ENCODE measurements at places on chromosomes 12 and 14. TPM values are rescaled to one million over a fixed set of nuclear protein-coding genes. Genes with fewer than 3 reads are reported as not detected.
A peak's percentile ranks its signal among the peaks of the same experiment; 100 is the strongest.

DNA sequence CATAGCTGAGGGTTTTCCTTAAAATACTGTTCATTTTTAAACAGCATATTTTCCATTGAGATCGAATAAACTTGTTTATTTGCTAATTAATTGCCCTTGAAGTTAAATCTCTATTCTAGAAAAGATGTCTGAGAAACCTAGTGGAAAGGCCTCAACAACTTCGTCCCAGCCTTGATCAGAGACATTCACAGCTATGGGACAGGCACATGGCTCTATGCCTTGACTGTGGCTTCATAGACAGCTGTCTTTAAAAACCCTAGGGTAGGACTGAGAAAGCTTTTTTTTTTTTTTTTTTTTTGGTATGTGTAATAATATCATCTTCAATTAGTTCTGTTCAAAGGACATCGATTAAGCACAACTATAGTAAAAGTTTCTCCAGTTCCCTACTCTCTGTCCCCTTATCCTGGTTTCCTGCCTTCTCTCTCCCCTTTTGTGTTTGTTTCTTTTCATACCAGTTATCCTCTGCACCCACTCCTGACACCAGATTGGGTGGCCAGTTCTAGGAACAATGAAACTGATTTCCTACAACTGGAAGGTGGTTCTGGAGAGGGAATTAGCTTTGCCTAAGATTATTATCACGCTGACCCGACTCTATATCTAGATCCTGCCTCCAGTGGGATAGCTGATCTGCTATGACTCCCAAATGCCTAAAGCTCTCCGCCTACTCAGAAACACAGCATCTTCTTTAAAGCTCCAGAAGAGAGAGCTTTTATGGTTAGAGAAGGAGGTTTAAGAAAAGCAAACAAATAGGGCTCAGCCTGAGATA, 20.3 kb downstream of the SOCS2 start:
- no peak for ATAC-seq
- peak overlapping the region; percentile 94 for H3K4me3 ChIP-seq
- H3K27ac ChIP-seq, result no peak overlapping the region
- H3K27me3 ChIP-seq, result peaks cover 11% of the 10 kb centered on the region
- H3K4me1 ChIP-seq, result peaks cover 20% of the 10 kb centered on the region

DNA sequence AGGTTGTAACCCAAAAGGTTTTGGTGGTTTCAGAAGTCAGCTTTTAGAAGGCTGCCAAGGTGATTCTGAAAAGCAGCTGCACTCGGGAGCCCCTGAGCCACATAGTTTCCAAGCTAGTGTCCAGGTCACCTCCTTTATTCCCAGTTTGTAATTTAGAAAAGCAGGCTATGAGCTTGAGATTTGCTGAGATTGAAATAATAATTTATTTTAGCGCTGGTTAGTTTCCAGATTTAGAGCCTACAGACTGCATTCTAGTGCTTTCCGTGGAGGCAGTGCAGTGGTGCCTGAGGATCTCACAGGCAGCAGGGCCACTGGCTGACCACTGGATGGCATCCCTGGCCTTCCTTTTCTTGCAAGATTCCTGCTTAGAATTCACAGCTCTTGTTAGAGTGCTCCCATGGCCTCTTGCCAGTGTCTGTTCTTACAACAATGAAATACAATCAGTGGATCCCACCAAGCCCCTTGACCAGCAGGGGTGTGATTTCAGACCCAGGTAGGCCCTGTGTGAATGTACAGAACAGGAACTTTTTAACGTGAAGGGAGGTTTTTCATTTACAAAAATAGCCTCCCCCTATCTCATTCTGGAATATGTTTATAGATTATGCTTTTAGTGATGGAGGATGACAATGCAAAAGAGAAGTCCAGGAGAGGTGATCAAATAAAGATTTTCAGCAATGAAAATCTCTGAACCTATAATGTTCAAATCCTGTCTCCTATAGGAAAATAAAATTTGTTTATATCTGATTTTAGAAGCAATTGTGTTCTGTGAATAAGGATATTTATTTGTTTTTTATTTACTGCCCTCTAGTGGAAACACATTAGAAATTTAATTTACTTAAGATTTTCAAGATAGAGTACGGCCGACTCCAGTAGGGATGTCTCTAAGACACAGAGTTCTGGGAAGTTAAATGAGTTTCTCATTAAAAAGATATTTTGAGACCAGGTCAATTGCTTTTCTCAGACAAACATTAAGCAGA, 362.1 kb upstream of the STXBP6 start:
- no peak for ATAC-seq
- H3K4me3 ChIP-seq, result no peak overlapping the region
- H3K27ac ChIP-seq, result no peak overlapping the region

GRCh38 chr14:103905842-103906456, 22.3 kb upstream of the TDRD9 start:
- peaks cover 3% of the 10 kb centered on the region for H3K27me3 ChIP-seq
- no peak for ATAC-seq
- no peak overlapping the region for H3K27ac ChIP-seq
- H3K4me3 ChIP-seq, result no peak overlapping the region

- ATAC-seq, result no peak
- H3K4me3 ChIP-seq, result no peak overlapping the region
These were observed 354.0 kb downstream of the ETNK1 start for GRCh38 chr12:22978962-22979361.

- no peaks in the 10 kb centered on the region for H3K27me3 ChIP-seq
- H3K27ac ChIP-seq, result peak overlapping the region; percentile 91
- peaks cover 31% of the 10 kb centered on the region for H3K4me1 ChIP-seq
- peaks cover 39% of the 10 kb centered on the region for H3K36me3 ChIP-seq
These were observed 100.3 kb downstream of the ESR2 start for GRCh38 chr14:64193821-64194220.

- H3K4me3 ChIP-seq, result no peak overlapping the region
- H3K36me3 ChIP-seq, result no peaks in the 10 kb centered on the region
- ATAC-seq, result peak; percentile 37
- peaks cover 11% of the 10 kb centered on the region for H3K27me3 ChIP-seq
These were observed 33.7 kb downstream of the PAH start for GRCh38 chr12:102883204-102883799.

GRCh38 chr12:57175428-57176138, 28.2 kb upstream of the LRP1-AS start:
- no peaks in the 10 kb centered on the region for H3K36me3 ChIP-seq
- no peaks in the 10 kb centered on the region for H3K27me3 ChIP-seq
- peaks cover 4% of the 10 kb centered on the region for H3K4me1 ChIP-seq
- peak; percentile 46 for ATAC-seq
- H3K4me3 ChIP-seq, result no peak overlapping the region

DNA sequence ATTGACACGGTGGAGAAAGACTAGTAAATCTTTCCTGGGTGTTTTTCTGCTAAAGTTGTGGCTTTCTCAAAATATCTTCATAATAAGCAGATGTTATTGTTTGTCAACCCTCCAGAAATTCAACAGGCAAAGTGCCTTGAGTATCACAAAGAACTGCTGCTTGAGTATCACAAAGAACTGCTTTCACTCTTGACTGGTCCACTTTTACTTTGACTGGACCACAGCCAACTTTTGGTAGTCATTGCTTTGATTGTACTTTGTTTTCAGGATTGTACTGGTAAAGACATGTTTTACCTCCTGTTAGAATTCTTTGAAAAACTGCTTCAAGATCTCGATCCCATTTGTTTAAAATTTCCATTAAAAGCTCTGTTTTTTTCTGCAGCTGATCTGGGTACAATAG, 62.6 kb downstream of the PDZRN4 start:
- H3K27ac ChIP-seq, result no peak overlapping the region
- H3K27me3 ChIP-seq, result peaks cover 11% of the 10 kb centered on the region
- H3K4me3 ChIP-seq, result no peak overlapping the region
- no peak for ATAC-seq
- H3K36me3 ChIP-seq, result no peaks in the 10 kb centered on the region

GRCh38 chr12:52438305-52439301, 4.4 kb upstream of the KRT75 start:
- peaks cover 32% of the 10 kb centered on the region for H3K27me3 ChIP-seq
- no peak overlapping the region for H3K27ac ChIP-seq
- no peak for ATAC-seq

DNA sequence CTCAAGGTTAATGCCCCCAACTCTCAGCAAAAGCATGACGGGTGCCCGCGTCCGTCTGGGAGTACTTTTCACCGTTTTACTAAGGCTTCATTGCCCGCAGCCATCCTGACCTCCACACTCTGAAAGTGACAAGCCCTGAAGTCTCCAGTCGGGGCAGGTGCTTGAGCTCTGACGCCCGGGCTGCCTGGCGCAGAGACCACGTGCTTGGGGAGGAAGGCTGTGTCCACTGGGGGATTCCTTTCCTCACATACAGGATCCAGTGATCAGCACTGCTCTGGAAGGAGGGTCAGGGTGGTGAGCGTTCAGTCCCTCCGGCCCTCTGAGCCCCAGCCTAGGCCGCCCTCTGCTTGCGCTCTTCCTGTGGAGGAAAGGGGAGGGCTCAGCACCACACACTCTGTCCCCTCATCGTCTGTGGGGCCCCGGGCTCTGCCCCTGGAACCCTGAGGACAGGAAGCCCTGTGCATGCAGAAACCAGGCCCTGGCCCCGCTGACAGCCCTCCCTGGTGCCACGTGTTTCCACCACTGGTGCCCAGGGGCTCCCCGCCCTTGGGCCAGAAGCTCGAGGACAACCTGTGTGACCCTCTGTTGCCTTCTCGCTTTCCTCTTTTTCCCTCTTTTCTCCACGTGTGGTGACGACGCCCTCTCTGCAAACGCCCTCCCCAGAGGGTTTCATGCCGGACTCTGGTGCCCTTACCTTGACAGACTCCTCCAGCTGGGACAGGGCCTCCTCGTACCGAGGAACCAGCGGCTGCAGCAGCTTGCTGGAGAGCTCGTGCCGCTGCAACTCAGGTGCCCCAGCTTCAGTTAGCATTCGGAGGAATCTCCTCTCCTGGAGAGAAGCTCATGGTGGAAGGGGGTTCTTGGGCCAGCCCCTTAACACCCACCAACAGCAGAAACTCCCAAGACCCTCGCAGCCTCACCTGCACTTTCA, 4.9 kb downstream of the DDX51 start:
- H3K4me3 ChIP-seq, result no peak overlapping the region
- no peak for ATAC-seq
- H3K27me3 ChIP-seq, result no peaks in the 10 kb centered on the region
- H3K4me1 ChIP-seq, result no peaks in the 10 kb centered on the region
- peaks cover 38% of the 10 kb centered on the region for H3K36me3 ChIP-seq

DNA sequence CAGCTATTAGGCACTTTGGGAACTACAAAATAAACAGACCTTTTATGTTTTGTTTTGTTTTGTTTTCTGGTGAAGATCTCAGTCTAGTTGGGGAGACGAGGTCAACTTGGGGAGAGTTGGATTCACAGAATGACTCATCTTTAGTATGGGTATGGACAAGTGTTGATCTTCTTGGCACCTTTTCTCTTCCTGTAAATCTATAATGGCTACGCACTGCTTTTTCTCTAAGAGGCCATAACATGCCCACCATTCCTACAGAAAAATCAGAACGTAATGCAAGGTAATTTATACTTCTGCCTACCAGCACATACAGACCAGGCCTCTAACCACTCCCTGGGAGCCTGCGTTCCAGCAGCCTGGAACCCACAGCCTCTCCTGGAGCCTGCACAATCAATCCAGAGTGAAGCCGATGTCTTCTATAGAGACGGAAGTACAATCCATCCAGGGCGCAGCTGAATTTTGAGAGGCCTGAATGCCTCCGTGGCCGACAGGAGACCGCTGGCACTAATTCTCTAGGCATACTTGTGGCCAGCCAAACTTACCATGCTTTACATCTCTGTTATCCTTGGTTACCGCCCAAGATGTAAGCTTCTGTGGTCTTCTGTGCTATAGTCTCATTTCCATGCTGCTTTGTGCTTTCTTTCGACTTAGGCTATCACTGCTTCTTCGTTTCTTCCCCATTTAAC, 717 bp downstream of the PPHLN1 start:
- ATAC-seq, result peak; percentile 55
- no peaks in the 10 kb centered on the region for H3K27me3 ChIP-seq
- H3K4me3 ChIP-seq, result peak overlapping the region; percentile 96

DNA sequence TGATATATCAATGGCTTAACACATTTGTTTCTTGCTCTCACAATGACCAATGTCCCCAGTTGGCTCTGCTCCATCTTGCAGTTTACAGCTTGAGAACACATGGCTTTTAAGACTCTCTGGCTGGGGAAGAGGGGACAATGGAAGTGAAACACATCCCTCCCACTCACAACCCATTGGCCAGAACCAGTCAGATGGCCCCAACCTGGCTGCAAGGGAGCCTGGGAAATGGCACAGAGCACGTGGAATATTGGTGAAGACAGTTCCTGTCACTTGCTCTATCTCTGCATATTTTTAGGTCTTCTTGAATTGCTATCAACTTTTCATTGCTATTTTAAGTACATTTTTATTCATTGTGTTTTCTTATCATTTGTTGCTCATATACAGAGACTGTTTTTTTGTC, 345.4 kb downstream of the MED13L start:
- H3K36me3 ChIP-seq, result no peaks in the 10 kb centered on the region
- no peaks in the 10 kb centered on the region for H3K4me1 ChIP-seq
- no peak for ATAC-seq
- H3K27me3 ChIP-seq, result peaks cover 4% of the 10 kb centered on the region
- no peak overlapping the region for H3K27ac ChIP-seq

DNA sequence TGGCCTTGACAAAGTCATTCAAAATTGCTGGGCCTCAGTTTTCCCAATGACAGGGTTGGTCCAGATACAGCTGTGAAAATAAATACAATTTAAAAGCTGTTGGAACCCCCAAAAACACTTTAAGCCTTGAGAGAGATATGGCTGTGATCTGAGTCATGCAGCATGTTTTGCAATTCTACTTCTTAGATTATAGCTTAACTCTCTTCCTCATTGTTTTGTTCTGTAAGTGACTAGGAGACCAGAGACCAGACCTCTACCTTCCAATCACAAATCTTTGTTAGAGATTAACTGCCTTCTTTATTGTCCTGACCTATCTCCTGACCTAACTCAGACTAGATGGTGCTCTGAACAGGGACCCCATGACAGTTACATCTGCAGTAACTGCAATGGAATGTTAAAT, 198.1 kb downstream of the STXBP6 start:
- ATAC-seq, result no peak
- H3K36me3 ChIP-seq, result no peaks in the 10 kb centered on the region
- H3K4me3 ChIP-seq, result no peak overlapping the region
- H3K27ac ChIP-seq, result no peak overlapping the region
- H3K4me1 ChIP-seq, result no peaks in the 10 kb centered on the region
- H3K27me3 ChIP-seq, result peaks cover 20% of the 10 kb centered on the region

GRCh38 chr14:72243309-72244293, 311.4 kb downstream of the RGS6 start:
- H3K36me3 ChIP-seq, result no peaks in the 10 kb centered on the region
- no peaks in the 10 kb centered on the region for H3K4me1 ChIP-seq
- H3K27me3 ChIP-seq, result peaks cover 40% of the 10 kb centered on the region
- H3K4me3 ChIP-seq, result no peak overlapping the region

- peaks cover under 1% of the 10 kb centered on the region for H3K27me3 ChIP-seq
- no peaks in the 10 kb centered on the region for H3K36me3 ChIP-seq
- peak overlapping the region; percentile 33 for H3K4me3 ChIP-seq
- peaks cover 10% of the 10 kb centered on the region for H3K4me1 ChIP-seq
- no peak overlapping the region for H3K27ac ChIP-seq
These were observed 6.0 kb upstream of the STK38L start for GRCh38 chr12:27237790-27238771.

The PZP gene
- total RNA-seq, result not detected

The KRT82 gene
- total RNA-seq, result not detected

The SUDS3 gene
- total RNA-seq, result 24.2 TPM

The DPPA3 gene
- total RNA-seq, result not detected

The SMIM41 gene
- not detected for total RNA-seq

The DEPDC4 gene
- total RNA-seq, result 2.4 TPM

The ANO6 gene
- total RNA-seq, result 45.1 TPM

The FGD4 gene
- total RNA-seq, result 0.32 TPM

The RBMS2 gene
- total RNA-seq, result 1.1 TPM

The DNAH10 gene
- 0.26 TPM for total RNA-seq

The ZNF26 gene
- total RNA-seq, result 15.6 TPM

All from activated T-helper 17 cell treated with anti-CD3 and anti-CD28 coated beads, Interleukin-2, amount 50 U/mL, for 72 hours (primary cell).